CD8-positive, alpha-beta memory T cell (primary cell): ENCODE measurements at places on chromosomes 11 and 22. TPM values are rescaled to one million over a fixed set of nuclear protein-coding genes. Genes with fewer than 3 reads are reported as not detected.
A peak's percentile ranks its signal among the peaks of the same experiment; 100 is the strongest.

- no peak overlapping the region for H3K4me3 ChIP-seq
- DNase-seq: no peak
- H3K27ac ChIP-seq: no peak overlapping the region
- H3K4me1 ChIP-seq: no peaks in the 10 kb centered on the region
Measured at GRCh38 chr11:20909995-20910726, 240.8 kb downstream of the NELL1 start.

The PANX2 gene
- total RNA-seq: 1.7 TPM

The MISFA gene
- total RNA-seq: not detected

The CARD16 gene
- 8.0 TPM for total RNA-seq

DNA sequence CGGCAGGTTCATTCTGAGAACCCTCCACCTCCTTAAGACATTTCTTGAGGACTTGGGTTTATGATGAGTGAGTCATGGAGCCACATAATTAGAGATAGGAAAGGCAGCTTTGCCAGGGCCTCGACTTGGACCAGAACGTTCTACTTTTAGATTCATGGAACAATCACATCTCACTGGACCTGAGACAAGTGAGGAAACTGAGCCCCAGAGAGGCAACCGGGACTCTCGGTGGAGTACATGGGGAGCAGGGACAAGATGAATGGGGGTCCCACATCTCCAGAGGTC, 59.5 kb downstream of the LINC01488 start:
- no peak overlapping the region for H3K4me3 ChIP-seq
- H3K27ac ChIP-seq: no peak overlapping the region
- H3K4me1 ChIP-seq: no peaks in the 10 kb centered on the region

The NEU3 gene
- 12.7 TPM for total RNA-seq

The DUSP8 gene
- 2.3 TPM for total RNA-seq

DNA sequence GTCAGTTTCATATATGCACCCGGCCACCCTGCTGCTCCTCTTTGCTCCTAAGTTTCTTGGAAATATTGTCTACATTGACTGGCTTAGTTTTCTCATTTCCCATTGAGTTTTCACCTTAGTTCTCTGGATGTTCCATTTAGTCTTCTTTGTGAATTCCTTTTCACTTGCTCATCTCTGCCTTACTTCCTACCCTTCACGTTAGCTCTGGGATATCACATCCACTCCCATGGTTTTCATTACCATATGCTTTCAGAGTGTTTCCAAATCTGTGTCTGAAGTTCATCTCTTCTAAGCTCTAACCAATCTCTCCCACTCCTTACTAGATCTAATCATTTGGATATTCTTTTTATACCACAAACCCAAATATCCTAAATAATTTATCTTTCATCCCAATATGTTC, 226.4 kb downstream of the FAM76B start:
- H3K27ac ChIP-seq: no peak overlapping the region
- no peaks in the 10 kb centered on the region for H3K27me3 ChIP-seq
- no peak for DNase-seq
- H3K4me3 ChIP-seq: no peak overlapping the region
- H3K36me3 ChIP-seq: no peaks in the 10 kb centered on the region
- H3K4me1 ChIP-seq: peaks cover 10% of the 10 kb centered on the region

The RAB1B gene
- total RNA-seq: 119 TPM

DNA sequence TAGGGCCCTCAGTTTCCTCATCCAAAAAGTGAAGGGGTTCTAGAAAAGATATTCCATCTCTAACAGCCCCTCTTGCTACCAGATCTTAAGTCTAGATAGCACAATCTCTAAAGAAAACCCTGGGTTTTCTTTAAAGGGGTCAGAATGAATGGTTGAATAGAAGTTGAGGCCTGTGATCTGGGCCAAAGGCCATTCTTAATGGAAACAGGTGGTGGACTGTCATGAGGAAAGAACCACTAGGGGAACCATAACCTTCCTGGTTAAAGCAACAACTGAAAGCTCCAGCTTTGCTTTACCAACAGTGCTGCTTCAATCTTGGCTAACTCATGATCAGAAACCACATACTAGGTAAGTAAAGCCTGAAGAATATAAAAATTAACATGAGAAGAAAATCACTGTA, 1.8 kb downstream of the CELF1 start:
- no peaks in the 10 kb centered on the region for H3K36me3 ChIP-seq
- H3K27ac ChIP-seq: peak overlapping the region; percentile 59
- H3K27me3 ChIP-seq: no peaks in the 10 kb centered on the region
- DNase-seq: no peak

GRCh38 chr11:33533386-33534052, 167.1 kb downstream of the C11orf91 start:
- no peaks in the 10 kb centered on the region for H3K27me3 ChIP-seq
- no peaks in the 10 kb centered on the region for H3K36me3 ChIP-seq
- no peak overlapping the region for H3K27ac ChIP-seq
- H3K4me3 ChIP-seq: no peak overlapping the region
- H3K4me1 ChIP-seq: no peaks in the 10 kb centered on the region

- no peaks in the 10 kb centered on the region for H3K36me3 ChIP-seq
- H3K4me3 ChIP-seq: no peak overlapping the region
- H3K4me1 ChIP-seq: no peaks in the 10 kb centered on the region
- DNase-seq: no peak
- no peak overlapping the region for H3K27ac ChIP-seq
Measured at GRCh38 chr22:47902646-47903180, 1140.3 kb downstream of the TBC1D22A start.

The TMEM151A gene
- total RNA-seq: not detected

The TMPRSS5 gene
- 0.26 TPM for total RNA-seq

GRCh38 chr11:119229741-119230140, 23.6 kb downstream of the CBL start:
- H3K36me3 ChIP-seq: no peaks in the 10 kb centered on the region
- no peaks in the 10 kb centered on the region for H3K27me3 ChIP-seq
- H3K27ac ChIP-seq: no peak overlapping the region
- no peak overlapping the region for H3K4me3 ChIP-seq

GRCh38 chr22:26964642-26965041, 307.3 kb downstream of the MIAT start:
- H3K27ac ChIP-seq: no peak overlapping the region
- H3K36me3 ChIP-seq: no peaks in the 10 kb centered on the region
- no peak for DNase-seq
- no peaks in the 10 kb centered on the region for H3K4me1 ChIP-seq
- H3K4me3 ChIP-seq: no peak overlapping the region
- no peaks in the 10 kb centered on the region for H3K27me3 ChIP-seq

The TREH gene
- total RNA-seq: not detected

GRCh38 chr11:7591107-7591894, 77.5 kb downstream of the PPFIBP2 start:
- H3K36me3 ChIP-seq: no peaks in the 10 kb centered on the region
- H3K4me3 ChIP-seq: no peak overlapping the region
- H3K4me1 ChIP-seq: peaks cover 5% of the 10 kb centered on the region
- H3K27ac ChIP-seq: no peak overlapping the region

The DGAT2 gene
- total RNA-seq: 5.6 TPM

The UBQLNL gene
- total RNA-seq: not detected

The TMEM191C gene
- 0.64 TPM for total RNA-seq

DNA sequence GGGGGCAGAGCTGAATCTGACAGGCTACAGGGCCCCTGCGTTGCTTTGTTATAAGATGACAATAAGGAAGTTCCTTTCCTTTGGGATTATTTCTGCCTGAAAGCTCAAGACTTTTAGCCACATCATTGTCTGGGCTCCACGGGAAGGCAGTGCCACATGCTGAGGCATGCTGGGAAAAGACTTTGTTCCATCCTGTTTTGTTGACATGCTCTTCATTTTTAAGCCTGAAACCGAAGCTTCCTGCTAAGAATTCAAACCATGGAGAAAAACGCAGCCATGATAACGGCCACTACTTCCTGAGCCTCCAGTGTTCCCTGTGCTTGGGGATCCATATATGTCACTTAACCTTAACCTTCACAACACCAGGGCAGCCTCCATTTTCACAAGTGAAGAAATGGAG, 5.5 kb upstream of the TCF20 start:
- H3K27me3 ChIP-seq: no peaks in the 10 kb centered on the region
- H3K4me1 ChIP-seq: peaks cover 4% of the 10 kb centered on the region
- H3K27ac ChIP-seq: no peak overlapping the region
- no peaks in the 10 kb centered on the region for H3K36me3 ChIP-seq

The HBG2 gene
- not detected for total RNA-seq

The UEVLD gene
- total RNA-seq: 16.6 TPM

The MUC5AC gene
- not detected for total RNA-seq

DNA sequence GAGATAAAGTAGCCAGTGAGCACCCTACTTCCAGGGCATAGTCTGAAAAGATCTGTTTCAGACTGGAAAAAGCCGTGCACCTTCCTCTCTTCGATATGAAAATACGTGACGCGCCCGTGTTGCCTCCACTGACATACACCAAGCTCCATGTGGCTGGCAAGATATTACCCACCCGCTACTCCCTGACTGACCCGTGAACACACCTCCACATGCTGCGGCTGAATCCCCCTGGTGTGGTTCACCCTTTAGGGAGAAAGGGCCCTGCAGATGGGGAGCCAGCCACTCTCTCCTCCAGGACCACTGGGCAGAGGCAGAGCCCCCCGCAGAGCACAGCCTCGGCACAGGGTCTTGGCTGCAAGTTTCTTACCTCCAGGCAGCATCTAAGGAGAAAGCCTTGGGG, 245.0 kb downstream of the BRD1 start:
- H3K27ac ChIP-seq: no peak overlapping the region
- no peaks in the 10 kb centered on the region for H3K36me3 ChIP-seq
- no peaks in the 10 kb centered on the region for H3K4me1 ChIP-seq
- no peak overlapping the region for H3K4me3 ChIP-seq
- no peaks in the 10 kb centered on the region for H3K27me3 ChIP-seq

The ZC3H12C gene
- 1.9 TPM for total RNA-seq

DNA sequence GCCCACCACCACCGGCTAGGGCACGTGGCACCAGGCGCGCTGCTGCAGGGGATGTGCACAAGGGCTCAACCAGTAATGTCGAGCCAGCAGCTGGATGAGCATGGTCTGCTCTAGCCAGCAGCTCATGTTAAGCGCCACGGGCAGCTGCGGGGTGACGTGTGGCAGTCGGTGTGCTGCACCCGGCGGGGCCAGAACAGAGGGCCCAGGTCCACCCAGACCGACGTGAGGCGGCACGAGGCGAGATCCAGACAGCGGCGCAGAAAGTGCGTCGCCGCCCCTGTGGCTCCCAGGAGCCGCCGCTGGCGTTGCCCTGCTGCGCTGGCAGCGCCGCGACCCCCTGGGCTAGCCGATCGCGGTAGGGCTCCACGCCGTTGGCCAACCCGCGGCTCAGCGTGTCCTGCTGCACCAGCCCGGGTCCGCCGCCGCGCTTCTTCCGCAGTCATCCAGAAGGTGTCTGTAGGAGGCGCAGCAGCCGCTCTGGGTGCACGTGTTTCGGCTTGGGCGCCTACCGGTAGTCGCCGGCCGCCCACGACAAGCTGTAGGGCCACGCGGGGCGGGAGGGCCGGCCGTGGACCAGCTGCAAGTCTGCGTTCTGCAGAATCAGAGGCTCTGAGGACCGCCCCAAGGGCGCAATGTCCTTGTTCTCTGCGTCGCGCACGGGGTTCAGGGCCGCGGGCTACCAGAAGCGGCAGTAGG, 4.6 kb upstream of the GALR3 start:
- no peaks in the 10 kb centered on the region for H3K36me3 ChIP-seq
- peak; percentile 50 for DNase-seq
- H3K4me1 ChIP-seq: peaks cover 18% of the 10 kb centered on the region
- no peak overlapping the region for H3K27ac ChIP-seq
- H3K4me3 ChIP-seq: peak overlapping the region; percentile 55

GRCh38 chr11:3224401-3225057, 5.9 kb upstream of the MRGPRG start:
- H3K27ac ChIP-seq: no peak overlapping the region
- no peaks in the 10 kb centered on the region for H3K4me1 ChIP-seq
- no peak overlapping the region for H3K4me3 ChIP-seq

DNA sequence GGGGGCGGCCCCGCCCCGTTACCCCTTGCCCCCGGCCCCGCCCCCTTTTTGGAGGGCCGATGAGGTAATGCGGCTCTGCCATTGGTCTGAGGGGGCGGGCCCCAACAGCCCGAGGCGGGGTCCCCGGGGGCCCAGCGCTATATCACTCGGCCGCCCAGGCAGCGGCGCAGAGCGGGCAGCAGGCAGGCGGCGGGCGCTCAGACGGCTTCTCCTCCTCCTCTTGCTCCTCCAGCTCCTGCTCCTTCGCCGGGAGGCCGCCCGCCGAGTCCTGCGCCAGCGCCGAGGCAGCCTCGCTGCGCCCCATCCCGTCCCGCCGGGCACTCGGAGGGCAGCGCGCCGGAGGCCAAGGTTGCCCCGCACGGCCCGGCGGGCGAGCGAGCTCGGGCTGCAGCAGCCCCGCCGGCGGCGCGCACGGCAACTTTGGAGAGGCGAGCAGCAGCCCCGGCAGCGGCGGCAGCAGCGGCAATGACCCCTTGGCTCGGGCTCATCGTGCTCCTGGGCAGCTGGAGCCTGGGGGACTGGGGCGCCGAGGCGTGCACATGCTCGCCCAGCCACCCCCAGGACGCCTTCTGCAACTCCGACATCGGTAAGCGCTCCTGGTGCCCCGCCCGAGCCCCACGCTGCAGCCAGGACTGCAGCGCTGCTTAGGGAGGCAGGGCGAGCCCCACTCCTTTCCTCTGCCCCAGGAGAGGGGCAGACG, at the start of gene TIMP3:
TSS of gene TIMP3 (plus strand) at position 169 of the 700 bp plus-strand sequence. CDS start at position 466, 297 bp downstream.
- H3K27ac ChIP-seq: no peak within 1 kb of the TSS
- H3K4me1 ChIP-seq: no peaks in the 10 kb centered on the region
- peaks cover 10% of the 10 kb centered on the region for H3K27me3 ChIP-seq
- no peak within 1 kb of the TSS for H3K4me3 ChIP-seq

The KCNQ1OT1 gene
- 0.20 TPM for total RNA-seq
